ENCODE measurements at places on chromosomes 3 and 15. TPM values are rescaled to one million over a fixed set of nuclear protein-coding genes. Genes with fewer than 3 reads are reported as not detected.

Gene SLC28A2
- total RNA-seq, result not detected

Gene STARD9
- total RNA-seq, result 27.9 TPM

Gene CORO2B
- 2.9 TPM for total RNA-seq

Gene DET1
- 19.6 TPM for total RNA-seq

Gene ALDH1A2
- 6.1 TPM for total RNA-seq

Gene MYH15
- total RNA-seq, result not detected

Gene OR5K2
- total RNA-seq, result not detected

Gene CYP1A1
- total RNA-seq, result 32.1 TPM

Gene IL16
- total RNA-seq, result 11.1 TPM

Gene GOLGA8M
- 2.9 TPM for total RNA-seq

Gene ATP8B4
- total RNA-seq, result 9.5 TPM

Gene ADGRG7
- total RNA-seq, result not detected
